ENCODE measurements at places on chromosomes 7 and 10.

DNA sequence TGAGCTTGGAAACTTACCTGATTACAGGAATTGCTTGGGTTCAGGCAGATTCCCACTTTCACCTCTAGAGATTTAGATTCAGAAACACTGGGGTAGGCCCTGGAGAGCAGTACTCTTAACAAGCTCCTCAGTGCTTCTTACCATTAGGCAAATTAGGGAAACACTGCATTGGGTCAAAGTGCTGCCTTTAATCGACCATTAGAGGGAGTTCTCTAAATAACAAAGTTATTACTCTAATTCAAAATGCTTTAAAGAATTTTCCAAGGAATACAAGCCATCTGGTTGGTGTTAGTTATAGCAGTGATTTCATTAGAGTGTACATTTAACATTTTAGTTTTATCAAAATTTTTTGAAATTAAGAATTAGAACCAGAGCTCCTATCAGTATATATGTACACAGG is 324.5 kb downstream of the GFRA1 start:
- DNase-seq, result peak; percentile 72

- no peak for DNase-seq
Measured at GRCh38 chr10:105759669-105760068, 1118.6 kb downstream of the SORCS3 start.

DNA sequence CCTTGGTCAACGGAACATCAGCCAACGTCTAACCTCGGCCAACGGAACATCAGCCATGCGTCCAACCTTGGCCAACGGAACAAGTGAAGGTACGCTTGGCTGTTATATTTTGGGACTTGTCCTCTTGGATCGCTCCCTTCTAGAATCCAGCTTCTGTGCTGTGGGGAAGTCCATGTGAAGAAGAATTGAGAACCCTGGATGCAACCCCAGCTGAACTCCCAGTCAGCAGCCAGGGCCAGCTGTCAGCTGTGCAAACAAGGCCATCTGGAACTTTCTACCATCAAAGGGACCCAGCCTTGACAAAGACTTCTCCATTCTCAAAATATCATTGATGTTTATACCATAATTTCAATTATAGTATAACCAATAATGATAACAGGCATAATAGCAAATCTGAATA is 43.3 kb upstream of the ITGA8 start:
- no peak for DNase-seq

GRCh38 chr10:14820010-14820774 is 17.6 kb downstream of the CDNF start:
- DNase-seq, result peak; percentile 62

DNA sequence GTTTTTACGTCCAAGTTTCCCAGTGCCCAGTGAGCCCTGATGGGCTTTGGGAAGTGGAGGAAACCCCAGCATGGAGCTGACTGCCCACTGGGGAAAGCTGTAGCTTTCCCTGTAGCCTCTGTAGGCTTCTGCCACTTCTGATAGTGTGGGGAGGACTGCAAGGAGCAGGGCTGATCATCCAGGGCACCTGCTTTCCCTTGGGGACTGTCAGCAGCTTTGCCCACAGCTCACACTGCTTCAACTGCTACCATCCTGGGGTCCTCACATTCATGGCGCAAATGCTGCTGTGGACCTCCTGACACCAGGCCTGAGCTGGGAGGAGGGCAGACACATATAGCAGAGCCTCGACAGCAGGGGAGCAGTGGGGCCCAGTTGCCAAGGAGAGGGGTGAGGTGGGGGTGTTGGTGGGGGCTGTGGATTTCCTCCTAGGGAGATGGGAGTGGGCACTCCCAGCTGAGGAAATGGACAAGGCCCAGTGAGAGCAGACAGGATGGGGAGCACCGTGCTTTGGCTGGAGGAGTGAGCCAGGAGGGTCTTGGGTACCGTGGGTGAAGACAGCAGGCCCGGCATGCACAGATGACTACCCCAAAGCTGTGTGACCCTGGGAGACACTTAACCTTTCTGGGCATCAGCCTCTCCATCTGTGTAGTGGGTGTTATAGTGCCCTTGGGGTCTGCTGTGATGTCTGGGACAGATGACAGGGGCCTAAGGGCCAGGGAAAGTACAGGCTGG is 16.2 kb downstream of the RAMP3 start:
- DNase-seq, result no peak

GRCh38 chr7:77877791-77878190 is 79.2 kb downstream of the PHTF2 start:
- DNase-seq, result peak; percentile 32

- DNase-seq, result no peak
Measured at GRCh38 chr7:47301105-47301477, 280.8 kb downstream of the TNS3 start.

GRCh38 chr10:74113546-74113945 is 37.1 kb downstream of the AP3M1 start:
- peak; percentile 31 for DNase-seq

- DNase-seq, result no peak
Measured at GRCh38 chr7:101617451-101618206, 11.5 kb downstream of the MYL10 start.

GRCh38 chr10:126939706-126940105 is 34.5 kb downstream of the DOCK1 start:
- no peak for DNase-seq

GRCh38 chr7:147912291-147912690 is 678.3 kb upstream of the C7orf33 start:
- DNase-seq, result no peak

DNA sequence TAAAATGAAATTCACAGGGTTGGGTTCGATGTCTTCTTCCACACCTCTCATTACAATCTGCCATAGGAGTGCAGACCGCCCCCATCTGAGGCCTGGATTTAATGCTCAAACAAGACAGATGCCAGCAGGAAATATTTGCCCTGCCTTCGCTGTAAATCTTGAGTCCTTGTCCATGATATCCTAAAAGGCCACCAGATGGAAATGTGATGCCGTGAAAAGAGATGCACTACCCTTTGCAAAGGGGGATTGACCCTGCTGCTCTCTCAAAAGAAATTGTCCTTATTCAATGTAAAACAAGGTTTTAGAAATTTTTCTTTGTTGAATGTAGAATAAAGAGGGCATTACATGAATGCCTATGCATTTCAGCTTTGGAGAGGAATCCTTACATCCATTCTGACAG is 37.5 kb downstream of the AGAP4 start:
- peak; percentile 8 for DNase-seq

GRCh38 chr10:17092216-17092944 is 37.2 kb downstream of the CUBN start:
- no peak for DNase-seq

DNA sequence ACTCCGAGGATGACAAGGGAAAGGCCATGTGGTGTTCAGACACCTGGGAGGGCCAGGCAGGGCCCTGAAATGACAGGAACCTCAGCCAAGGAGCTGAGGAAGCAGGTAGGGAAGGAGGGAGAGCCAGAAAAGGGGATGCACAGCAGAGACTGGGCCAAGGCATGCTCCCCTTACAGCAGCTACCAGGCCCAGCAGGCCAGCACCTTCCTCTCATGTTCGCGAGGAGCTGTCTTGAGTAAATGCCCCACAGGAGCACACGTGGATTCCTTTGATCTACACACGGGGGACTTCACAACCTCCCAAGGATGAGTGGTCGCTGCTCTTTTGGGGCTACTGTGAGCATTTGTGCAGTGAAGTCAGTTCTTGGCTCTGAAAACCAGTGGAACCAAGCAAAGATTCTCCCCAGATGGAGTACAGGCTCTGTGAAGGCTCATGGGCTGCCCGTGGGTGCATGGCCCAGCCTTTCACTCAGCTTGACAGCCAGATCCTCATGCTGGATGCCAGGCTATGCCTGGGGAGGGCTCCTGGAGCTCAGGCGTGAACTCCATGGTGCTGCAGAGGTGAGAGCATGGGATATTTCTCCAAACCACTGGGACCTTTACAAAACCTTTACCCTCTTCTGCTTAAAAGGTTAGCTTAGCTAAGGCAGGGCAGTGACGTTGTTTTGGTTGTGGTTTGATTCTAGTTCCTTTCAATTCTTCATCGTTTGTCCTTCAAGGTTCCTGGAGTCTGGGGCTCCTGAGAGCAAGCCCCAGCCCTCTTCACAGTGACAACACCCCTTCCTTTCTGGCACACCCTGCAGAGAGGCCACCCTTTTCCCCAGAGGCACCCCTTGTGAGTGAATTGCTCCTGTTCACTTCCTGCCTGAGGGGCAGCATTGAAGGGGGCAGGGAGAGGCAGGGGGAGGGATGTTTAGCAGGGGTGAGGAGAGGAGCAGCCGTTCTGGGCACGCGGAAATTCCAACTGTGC is 74.2 kb upstream of the ZPBP start:
- DNase-seq, result no peak

GRCh38 chr7:27046854-27047549 is 48.8 kb downstream of the HOXA1 start:
- peak; percentile 54 for DNase-seq

- DNase-seq, result peak; percentile 7
Measured at GRCh38 chr7:101985903-101986734, 168.7 kb downstream of the CUX1 start.

- no peak for DNase-seq
Measured at GRCh38 chr7:79046061-79046460, 407.4 kb downstream of the MAGI2 start.

- DNase-seq, result no peak
Measured at GRCh38 chr10:121268863-121269432, 329.3 kb downstream of the FGFR2 start.
